ENCODE measurements at places on chromosomes 7 and 10. TPM values are rescaled to one million over a fixed set of nuclear protein-coding genes. Genes with fewer than 3 reads are reported as not detected.

TRIM50 gene
- total RNA-seq: not detected

ANKRD7 gene
- total RNA-seq: not detected

PNLIPRP3 gene
- not detected for total RNA-seq

CHST12 gene
- total RNA-seq: 13.6 TPM

SLC13A4 gene
- not detected for total RNA-seq

TMEM225B gene
- total RNA-seq: 1.0 TPM

SFRP4 gene
- 4.2 TPM for total RNA-seq

IDI2 gene
- total RNA-seq: not detected

GDF2 gene
- not detected for total RNA-seq

ADCK2 gene
- total RNA-seq: 19.9 TPM

ASIC3 gene
- 12.8 TPM for total RNA-seq

TRPV5 gene
- total RNA-seq: not detected

OPN1SW gene
- not detected for total RNA-seq

ACSM6 gene
- total RNA-seq: not detected

TMEM72 gene
- total RNA-seq: not detected

SPDYE8 gene
- not detected for total RNA-seq

CABCOCO1 gene
- 0.54 TPM for total RNA-seq

LRRN3 gene
- total RNA-seq: 0.17 TPM
